ENCODE measurements at places on chromosomes 12 and 14. TPM values are rescaled to one million over a fixed set of nuclear protein-coding genes. Genes with fewer than 3 reads are reported as not detected.

GRCh38 chr14:70642303-70643235, 853 bp downstream of the TTC9 start:
- DNase-seq, result no peak

- no peak for DNase-seq
Measured at GRCh38 chr12:50934371-50934851, 17.9 kb upstream of the HIGD1C start.

Gene TPPP2
- total RNA-seq, result not detected

Gene BAZ1A
- 33.3 TPM for total RNA-seq

Gene MYH6
- not detected for total RNA-seq

Gene ERBB3
- 125 TPM for total RNA-seq

Gene GPX2
- not detected for total RNA-seq
